HS-5 (cell line): ENCODE measurements at places on chromosomes 4 and X.

GRCh38 chr4:138562544-138562991 is 320.4 kb upstream of the SLC7A11 start:
- DNase-seq = no peak

DNA sequence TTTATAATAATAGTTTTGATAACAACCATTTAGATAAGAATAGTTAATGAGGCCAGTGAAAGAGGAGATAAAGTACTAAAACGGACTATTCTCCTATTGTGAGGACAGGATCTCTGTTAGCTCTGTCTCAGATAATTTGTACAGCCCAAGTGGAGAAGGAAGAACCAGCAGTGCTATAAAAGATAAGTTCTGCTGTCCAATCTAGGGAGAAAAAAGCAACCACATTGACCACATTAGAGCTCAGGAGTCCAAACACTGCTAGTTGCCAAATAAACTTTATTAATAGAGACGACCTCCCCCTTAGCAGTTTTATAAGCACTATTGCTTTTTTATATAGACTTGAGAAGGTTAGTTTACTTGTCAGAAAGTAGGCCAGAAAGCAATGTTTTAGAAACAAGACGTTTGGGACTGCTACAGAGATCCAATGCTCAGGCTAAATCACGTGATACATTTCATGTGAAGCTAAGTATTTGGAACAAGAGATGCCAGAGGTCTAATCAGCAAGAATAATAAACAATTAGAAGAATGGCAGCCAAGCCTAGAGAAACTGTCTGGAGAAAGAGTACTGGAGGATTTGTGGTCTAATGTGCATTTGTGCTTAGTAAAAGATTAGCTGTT is 15.9 kb downstream of the IL15 start:
- DNase-seq = no peak

GRCh38 chrX:151488677-151489076 is 74.8 kb upstream of the PASD1 start:
- DNase-seq = no peak

DNA sequence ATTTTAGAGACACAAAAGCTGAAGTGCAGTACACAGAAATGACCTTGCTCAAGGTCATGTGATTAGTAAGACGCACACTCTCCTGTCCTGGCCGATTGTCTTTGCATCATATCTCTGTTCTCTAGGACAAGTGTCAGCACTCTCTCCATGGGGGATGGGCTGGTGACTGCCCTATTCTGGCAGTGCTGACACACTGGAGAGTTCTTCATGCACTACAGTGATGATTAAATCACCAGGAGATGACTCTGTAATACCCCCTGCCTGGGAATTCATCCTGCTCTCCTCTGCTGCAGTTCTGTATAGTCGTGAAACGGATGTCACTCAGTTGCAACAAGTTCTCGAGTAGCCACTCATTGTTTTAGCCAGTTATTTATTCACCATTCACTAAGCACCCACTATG is 5.3 kb upstream of the SHISA3 start:
- DNase-seq = no peak

DNA sequence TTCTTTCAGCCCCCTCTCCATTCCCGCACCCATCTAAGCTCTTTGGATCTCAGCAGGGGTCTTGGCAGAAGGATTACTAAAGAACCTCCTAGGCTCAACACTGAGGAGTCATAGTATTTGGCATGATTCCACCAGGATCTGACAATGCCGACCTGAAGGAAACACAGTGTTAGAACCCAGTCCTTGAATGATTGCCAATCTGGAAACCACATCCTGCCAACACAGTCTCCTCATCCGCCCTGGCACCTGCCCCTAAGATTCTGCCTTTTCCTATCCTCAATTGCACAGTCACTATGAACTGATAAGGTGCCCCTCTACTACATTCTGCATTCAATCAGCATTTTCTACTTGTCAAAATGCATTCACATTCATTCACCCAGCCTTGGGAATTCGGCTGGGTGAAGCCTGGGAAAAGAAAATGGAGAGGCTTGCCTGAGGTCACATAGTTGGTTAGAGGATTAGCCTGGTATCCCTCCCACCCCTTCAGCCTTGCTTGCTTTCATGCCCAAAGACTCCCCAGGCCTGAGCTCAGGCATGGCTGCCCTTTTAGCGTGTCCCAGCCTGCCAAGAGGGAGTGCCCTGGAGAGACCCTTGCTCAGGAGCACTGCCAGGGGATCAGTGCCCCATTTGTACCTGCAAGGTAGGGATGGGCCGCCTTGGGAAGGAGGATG is 2.2 kb upstream of the CLDN2 start:
- peak; percentile 32 for DNase-seq

- DNase-seq = no peak
These were observed 78.3 kb downstream of the CT47B1 start for GRCh38 chrX:120797188-120797851.

DNA sequence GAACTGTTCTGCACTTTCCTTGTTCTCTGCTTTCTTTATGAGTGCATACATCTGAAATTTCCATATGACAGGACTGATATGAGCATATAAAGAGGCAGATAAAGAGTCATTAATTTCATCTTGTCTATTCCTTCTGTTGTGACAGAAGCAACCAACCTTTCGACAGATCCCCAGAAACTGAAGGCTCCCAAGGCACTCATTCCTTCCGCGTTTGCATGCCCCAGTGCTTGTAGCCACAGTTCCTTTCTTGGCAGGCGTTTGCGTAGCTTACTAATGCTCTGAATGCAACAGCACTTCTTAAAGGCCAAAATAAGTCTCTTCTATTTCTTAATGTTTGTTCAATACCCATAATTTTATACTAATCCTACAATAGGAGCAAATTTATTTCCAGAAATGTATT is 94.0 kb upstream of the TBL1X start:
- no peak for DNase-seq

- no peak for DNase-seq
These were observed 2.4 kb downstream of the GLRA3 start for GRCh38 chr4:174826660-174827059.

GRCh38 chr4:184958127-184958922 is 60.0 kb upstream of the HELT start:
- no peak for DNase-seq

- DNase-seq = no peak
These were observed 312.7 kb downstream of the SPRY1 start for GRCh38 chr4:123709336-123709735.

GRCh38 chr4:7649741-7650531 is 215.2 kb upstream of the PSAPL1 start:
- DNase-seq = peak; percentile 99

- no peak for DNase-seq
These were observed 638.4 kb downstream of the IL1RAPL1 start for GRCh38 chrX:29225670-29226069.

GRCh38 chr4:7021355-7021754 is 21.8 kb upstream of the TADA2B start:
- DNase-seq = no peak

- DNase-seq = no peak
These were observed 6.7 kb downstream of the MAN2B2 start for GRCh38 chr4:6581566-6582121.
